Fibroblast of skin of back (primary cell): ENCODE measurements at places on chromosomes 4 and X.

- no peak for DNase-seq
These were observed 184.1 kb downstream of the IL1RAPL2 start for GRCh38 chrX:104749951-104750610.

DNA sequence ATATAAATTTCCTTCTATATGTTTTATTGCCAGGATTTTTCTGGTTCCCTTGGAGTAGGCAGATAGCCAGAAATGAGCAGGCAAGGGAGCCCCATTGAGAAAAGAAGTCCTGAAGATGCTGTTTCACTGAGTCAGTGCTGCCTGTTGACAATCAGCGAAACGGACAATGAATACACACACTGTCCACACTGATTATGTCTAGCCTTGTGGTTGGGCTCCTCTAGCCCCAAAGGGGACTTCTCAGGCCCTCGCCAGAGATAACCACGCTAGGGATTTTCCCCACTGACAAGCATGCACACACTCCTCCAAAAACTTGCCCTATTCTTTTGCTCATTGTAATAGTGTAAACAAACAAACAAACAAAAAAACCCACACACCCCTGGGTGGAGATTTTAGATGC is 369.3 kb downstream of the DMD start:
- DNase-seq: no peak

- DNase-seq: peak; percentile 82
These were observed 88.2 kb upstream of the USP9X start for GRCh38 chrX:40996886-40997530.

- DNase-seq: peak; percentile 49
These were observed 12.7 kb downstream of the ACOX3 start for GRCh38 chr4:8427761-8428287.

DNA sequence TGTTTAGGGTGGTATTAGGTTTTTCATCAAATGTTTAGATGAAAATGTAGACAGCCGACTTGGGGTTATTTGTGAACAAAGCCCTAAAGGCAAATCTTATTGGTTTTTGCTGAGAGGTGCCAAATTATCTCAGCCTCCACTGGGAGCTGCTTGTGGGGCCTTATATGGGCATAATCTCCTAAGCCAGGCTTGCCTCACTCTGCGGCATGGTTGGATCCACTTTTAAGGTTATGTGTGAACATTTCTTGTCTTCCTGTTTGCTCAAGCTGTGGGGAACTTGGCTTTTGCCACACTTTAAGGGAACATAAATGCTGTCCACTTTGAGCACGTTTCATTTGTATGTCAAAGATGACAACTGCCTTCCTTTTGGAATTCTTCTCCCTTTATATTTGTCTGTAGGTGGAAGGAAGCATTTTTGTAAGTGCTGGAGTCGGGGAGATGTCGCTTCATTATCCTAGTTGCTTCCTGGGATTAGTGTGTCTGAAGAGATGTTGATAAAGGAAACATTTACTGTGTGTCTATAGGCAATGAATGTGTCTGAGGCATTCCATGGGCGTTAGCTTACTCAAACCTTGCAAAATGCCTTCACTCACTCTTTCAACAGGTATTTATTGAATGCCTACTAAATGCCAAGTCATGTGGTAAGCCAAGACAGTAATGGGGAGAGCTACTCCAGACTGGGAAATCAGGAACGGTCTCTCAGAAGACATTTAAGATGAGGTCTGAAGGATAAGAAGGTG is 78.3 kb downstream of the SLC9A6 start:
- peak; percentile 82 for DNase-seq

DNA sequence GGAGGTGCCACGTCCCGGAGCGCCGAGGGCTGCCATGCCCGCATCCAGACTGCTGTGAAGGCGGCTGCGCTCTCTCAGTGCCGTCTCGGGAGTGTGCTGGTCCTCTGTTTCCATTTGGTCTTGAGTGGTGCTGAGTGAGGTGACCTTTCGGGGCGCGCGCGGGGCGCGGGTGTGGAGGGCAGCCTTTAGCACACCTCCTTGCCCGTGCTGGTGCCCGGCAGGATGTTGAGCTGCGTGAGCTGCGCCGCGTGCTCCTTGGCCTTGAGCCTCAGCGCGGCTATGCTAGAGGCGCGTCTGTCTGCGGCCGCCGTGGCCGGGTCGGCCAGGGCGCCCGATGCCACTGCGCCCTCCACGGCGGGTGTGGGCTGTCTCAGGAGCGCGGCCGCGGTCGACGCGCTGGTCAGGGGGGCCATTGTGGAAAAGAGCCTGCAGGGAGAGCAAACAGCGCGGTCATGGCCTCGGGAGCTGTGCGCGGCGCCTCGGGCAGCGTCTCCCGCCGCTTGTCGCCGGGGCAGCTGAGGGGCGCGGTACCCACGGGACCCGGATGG is 11.2 kb downstream of the ARX start:
- no peak for DNase-seq

- no peak for DNase-seq
These were observed 527.2 kb upstream of the PRKX start for GRCh38 chrX:4240541-4241194.

- no peak for DNase-seq
These were observed 23.4 kb downstream of the IRF2 start for GRCh38 chr4:184450743-184451535.

DNA sequence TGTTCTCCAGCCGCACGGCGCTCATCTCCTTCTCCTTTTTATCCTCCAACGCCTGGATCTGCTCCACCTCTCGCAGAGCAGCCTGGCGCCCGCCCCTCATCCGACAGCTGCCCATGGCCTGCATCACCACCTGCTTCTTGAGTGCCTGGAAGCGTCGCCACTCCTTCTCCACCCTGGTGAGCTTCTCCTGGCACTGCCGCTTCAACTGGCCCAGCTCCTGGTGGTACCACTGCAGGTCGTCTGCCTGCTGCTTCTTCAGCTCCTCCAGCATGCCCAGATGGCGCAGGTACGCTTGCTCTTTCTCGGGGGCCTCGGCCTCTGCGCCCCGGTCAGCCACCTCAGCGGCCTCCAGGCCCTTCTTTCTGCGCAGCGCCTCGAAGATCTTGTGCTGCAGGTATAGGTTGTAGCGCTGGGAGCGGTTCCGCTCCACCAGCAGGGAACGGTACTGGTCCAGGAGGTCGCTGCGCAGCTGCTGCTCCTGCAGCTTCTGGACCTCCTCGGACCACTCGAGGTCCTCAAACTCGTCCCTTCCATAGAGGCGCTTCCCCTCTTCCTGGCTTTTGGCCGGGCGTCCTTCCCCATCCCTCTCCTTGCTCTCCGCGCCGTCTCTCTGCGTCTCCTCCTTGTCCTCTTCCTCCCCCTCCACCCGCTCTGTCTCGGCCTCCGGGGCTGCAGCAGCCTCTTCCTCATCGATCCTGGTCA is 1.2 kb upstream of the TADA2B start:
- DNase-seq: no peak

GRCh38 chrX:39336671-39337311 is 535.5 kb downstream of the MID1IP1 start:
- peak; percentile 16 for DNase-seq

- peak; percentile 78 for DNase-seq
These were observed 1674.0 kb upstream of the PCDH7 start for GRCh38 chr4:29046186-29046585.

- no peak for DNase-seq
These were observed 62.4 kb downstream of the ANAPC10 start for GRCh38 chr4:145035494-145036136.

DNA sequence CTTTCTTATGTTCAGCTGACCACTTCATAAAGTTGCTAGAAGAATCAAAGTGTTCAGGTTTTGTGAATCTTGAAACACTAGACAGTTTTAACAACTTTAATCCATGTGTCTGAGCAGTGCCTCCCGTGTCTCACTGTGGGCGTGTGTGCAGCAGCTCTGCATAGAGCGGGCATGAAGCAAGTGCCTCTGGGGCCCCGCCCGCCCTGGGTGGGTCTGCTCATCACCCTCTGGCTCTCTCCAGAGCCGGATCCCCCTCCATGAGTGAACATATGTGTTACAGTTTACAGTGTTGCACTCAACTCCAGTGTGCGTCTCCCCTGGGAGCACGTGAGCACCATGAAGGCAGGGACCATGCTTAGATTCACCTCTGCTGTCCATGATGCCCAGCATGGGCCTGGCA is 37.6 kb upstream of the CRMP1 start:
- no peak for DNase-seq

- DNase-seq: peak; percentile 28
These were observed 14.1 kb upstream of the TCEANC start for GRCh38 chrX:13638826-13639225.

DNA sequence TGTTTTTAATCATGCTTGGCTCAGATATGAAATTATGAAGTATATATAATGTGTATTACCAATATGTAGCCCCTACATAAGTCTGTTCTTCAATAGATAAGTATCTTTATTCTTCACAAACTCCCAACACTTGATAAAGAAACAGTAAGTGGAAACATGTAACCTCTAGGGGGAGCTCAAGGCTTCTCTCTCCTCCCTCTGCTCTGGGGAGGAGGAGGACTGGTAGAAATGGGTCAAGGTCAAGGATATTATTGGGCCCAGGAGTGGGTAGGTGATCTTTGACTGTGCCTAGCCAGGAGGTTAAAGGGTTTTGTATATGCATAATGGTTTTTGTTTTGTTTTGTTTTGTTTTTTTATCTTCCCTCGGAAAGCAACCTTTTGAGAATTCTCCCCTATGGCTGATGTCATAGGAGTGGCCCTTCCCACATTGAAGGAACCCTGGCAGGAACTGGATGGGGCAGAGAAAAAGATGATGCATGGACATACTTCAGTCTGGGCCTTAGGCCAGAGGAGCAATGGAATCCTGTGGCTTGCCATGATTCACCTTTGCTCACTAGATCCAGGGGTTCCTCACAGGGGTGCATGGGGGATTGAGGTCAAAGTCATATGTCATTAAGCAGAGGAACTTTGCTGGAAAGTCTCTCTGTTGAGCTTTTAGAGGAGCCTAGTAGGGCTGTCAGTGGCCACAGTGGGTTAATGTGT is 460.3 kb downstream of the MID1IP1 start:
- DNase-seq: peak; percentile 88
